CD4-positive, alpha-beta T cell treated with Interleukin-17A for 1 hour (primary cell): ENCODE measurements at places on chromosomes 11 and 22.
A peak's percentile ranks its signal among the peaks of the same experiment; 100 is the strongest.

- DNase-seq: no peak
Measured at GRCh38 chr22:49719046-49719445, 108.6 kb downstream of the BRD1 start.

- no peak for DNase-seq
Measured at GRCh38 chr11:38411149-38411548, 1813.1 kb upstream of the RAG2 start.

DNA sequence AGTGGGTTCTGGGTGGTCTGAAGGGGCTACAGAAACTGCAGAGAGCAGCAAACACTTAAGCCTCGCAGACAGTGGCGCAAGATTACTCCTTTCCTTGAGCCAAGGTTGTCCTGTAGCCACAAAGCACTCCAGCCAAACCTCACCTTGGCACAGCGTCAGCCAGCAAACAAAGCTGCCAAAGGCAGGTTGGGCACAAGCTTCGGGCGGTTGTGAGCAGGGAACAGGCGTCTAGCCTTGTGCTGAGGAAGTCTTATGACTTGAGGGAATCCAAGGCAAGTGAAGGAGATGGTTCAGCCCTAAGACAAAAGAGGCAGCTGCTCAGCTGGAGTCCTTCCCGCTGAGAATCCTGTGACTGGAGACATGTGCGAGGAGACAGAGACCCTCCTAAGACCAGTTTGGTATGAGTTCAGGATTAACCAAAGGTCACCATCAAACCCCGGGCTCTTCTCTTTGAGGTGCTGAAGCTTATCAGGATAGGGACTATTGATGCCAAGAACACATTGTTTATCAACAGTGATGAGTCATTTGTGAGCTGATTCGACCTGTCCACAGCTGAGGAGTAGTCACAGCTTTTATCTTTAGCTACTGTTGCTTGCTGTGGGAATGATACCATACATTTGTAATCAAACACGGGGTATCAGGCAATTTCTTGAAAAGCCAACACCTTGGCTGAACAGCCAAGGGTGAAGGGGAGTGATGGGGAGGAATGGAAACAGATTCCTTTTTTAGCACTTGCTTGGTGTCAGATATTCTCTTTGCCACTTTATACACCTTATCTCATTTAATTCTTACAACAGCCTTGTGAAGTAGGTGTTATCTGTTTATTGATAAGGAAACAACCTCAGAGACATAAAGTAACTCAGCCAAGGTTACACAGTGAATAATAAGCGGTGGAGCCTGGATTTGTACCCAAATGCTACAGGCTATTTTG, 4.6 kb downstream of the ADM start:
- DNase-seq: no peak

- no peak for DNase-seq
Measured at GRCh38 chr11:16792426-16792825, 54.0 kb downstream of the C11orf58 start.

GRCh38 chr11:113148652-113149051, 165.7 kb upstream of the TTC12 start:
- DNase-seq: no peak

- DNase-seq: no peak
Measured at GRCh38 chr22:44057401-44057987, 33.4 kb downstream of the PARVB start.

DNA sequence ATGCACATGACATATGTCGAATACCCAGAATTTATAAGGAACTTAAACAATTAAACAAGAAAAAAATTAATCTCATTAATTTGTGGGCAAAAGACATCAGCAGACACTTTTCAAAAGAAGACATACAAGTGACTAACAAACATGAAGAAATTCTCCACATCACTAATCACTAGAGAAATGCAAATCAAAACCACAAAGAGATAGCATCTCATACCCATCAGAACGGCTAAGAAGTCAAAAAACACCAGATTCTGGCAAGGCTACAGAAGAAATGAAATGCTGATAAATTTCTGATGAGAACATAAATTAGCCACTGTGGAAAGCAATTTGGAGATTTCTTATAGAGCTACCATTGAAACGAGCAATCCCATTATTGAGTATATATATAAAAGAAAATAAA, 210.6 kb upstream of the LUZP2 start:
- no peak for DNase-seq

DNA sequence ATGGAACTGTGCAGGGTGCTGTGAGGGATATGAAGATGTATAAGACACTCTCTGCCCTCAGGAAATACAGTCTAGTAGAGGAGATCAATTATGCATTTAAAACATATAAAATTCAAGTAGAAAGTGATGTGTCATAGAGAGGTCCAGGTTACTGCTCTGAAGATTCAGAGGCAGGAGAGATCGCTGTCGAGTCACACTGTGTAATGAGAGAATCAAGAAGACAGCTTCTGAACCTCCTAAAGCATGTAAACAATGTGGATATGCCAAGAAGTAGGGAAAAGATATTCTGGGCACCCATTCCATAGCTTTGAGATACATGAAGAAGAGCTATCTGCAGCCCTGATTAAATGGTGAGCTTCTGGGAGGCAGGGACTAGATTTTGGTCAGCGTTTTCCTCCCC, 16.7 kb downstream of the SSH3 start:
- DNase-seq: no peak

GRCh38 chr11:27395556-27396258, 32.7 kb upstream of the CCDC34 start:
- DNase-seq: no peak

GRCh38 chr11:71964641-71965040, 34.1 kb upstream of the IL18BP start:
- no peak for DNase-seq

DNA sequence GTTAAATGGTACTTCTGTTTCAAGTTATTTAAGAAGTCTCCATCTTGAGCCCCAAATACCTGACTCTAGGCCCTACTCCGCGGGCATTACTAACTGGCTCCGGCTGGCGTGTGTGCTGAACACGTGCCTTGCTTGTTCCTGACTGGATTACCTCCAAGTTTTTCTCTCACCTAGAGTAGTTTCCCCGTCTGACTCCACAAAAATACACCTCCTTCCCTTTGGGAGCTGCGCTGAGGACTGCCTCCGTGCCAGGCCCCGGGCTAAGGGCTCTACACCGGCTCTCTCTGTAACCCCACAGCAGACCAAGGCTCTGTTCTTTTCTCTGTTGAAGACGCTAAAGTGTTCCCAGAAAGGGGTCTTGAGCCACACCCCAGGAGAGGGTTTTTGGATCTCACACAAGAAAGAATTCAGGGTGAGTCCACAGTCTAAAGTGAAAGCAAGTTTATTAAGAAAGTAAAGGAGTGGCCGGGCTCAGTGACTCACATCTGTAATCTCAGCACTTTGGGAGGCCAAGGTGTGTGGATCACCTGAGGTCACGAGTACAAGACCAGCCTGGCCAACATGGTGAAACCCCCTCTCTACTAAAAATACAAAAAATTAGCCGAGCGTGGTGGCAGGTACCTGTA, 61.8 kb downstream of the ANO1 start:
- no peak for DNase-seq

GRCh38 chr11:61102667-61103571, 630 bp downstream of the CD5 start:
- peak; percentile 54 for DNase-seq

DNA sequence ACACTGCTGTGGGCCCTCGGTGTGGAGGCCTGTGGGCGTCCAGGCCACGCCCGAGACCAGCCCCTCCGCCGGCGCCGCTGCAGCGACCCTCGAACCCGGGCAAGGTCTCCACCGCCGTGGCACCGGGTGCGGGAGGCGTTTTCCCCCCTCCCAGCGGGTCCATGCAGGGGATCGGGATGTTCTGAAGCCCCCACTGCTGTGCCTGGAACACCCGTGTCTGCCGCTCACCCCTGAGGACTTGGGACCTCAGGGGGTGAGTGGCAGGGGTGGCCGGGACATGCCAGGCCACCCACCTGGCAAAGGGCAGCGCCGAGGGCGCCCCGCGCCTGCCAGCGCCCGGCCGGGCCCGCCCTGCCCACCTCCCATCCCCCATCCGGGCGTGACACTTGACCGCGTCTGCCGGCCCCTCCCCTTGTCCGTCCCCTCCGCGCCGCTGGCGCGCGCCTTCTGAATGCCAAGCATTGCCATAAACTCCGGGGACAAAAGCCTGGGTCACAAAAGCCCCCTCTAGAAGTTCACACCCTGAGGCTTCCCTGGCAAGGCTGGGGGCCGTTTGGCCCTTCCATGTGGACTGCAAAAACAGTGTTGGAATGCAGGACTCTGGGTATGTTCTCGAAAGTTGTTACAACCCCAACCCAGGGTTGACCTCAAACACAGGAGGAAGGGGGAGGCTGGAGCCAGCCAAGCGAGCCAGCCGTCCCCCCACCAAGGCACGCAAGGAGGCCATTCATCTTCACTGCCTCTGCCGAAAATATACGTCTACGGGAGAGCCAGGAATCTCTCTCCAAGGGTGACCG, 819 bp upstream of the KCNQ1OT1 start:
- DNase-seq: peak; percentile 26

GRCh38 chr11:72243173-72244059, 560 bp downstream of the PHOX2A start:
- DNase-seq: no peak

DNA sequence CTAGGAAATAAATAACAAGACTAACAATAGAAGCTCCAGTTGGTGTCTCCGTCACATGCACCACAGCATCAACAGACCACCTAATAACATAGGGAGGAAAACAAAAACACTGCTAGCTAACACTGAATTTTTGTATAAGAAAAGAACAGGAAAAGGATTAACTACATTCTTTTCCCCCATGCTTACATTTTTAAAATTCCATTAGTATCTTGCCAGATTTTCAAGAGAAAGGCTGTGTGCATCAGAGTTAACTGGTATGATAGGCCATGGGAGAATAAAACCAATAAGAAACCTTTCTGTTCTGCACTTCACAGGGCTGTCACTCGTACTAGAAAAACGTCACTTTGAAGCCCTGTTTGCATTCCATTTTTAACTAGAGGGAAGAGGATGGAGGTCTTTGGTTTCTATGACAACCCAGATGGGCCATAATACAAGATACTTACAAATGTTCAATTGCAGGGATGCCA, 79.0 kb downstream of the LARGE2 start:
- DNase-seq: no peak

- DNase-seq: no peak
Measured at GRCh38 chr11:16356761-16357393, 531 bp upstream of the SOX6 start.

DNA sequence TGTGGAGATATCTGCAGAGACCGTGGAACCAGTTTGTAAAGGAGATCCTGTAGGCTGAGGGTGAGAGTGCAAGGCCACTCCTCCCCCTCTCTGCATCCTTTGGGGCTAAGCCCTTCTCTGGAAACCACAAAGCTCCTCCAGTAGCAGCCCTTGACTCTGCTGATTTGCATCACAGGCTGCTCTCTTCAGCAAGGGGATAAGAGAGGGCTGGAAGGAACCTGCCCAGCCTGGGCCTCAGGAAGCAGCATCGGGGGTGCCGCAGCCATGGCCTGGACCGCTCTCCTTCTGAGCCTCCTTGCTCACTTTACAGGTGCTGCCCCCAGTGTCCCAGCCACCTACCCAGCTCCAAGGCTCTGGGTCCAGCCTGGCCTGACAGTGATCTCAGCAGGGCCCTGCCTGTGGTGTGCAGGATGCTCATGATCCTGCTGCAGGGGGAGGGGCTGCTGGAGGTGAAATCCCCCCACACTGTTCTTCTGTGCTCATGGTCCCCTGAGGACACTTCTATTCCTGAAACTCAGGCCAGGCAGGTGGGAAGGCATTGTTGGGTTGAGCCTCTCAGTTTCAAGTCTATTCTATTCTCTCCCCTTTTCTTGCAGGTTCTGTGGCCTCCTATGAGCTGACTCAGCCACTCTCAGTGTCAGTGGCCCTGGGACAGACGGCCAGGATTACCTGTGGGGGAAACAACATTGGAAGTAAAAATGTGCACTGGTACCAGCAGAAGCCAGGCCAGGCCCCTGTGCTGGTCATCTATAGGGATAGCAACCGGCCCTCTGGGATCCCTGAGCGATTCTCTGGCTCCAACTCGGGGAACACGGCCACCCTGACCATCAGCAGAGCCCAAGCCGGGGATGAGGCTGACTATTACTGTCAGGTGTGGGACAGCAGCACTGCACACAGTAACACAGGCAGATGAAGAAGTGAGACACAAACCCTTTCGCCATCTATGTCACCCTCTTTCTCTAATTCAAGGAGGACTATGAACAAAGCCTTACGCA, 68.5 kb upstream of the IGLL5 start:
- peak; percentile 56 for DNase-seq

- DNase-seq: no peak
Measured at GRCh38 chr11:130227373-130227772, 67.8 kb downstream of the ST14 start.

DNA sequence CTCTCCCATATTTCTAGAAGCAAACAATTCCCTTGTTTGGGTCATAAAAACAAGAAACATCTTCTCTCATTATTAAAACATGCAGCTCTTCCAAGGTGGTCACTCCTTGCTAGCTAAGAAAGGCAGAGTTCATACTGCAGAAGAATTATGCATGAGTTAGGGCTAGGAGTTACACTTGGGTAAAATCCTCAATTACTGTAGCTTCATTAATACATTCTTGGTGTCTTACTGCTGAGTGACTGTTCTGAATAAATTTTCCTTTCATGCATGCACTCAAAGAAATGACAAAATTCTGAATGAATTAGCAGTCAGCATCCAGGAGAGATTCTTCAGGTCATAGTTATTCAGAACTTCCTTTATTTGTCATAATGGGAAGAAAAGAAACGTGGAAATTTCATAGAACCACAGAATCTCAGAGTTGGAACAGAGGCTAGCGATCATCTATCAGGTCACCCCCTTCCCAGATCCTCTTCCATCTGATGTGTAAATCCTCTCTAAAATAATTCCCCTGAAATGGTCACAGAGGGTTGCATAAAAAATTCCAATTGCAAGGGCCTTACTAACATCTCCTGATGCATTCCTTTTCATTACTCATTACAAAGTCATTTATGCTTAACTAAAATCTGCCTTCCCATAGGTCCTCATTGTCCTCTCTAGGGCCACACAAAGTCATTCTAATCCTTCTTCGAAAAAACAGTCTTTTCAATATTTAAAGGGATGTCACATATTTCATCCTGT, 771.5 kb downstream of the DLG2 start:
- no peak for DNase-seq

DNA sequence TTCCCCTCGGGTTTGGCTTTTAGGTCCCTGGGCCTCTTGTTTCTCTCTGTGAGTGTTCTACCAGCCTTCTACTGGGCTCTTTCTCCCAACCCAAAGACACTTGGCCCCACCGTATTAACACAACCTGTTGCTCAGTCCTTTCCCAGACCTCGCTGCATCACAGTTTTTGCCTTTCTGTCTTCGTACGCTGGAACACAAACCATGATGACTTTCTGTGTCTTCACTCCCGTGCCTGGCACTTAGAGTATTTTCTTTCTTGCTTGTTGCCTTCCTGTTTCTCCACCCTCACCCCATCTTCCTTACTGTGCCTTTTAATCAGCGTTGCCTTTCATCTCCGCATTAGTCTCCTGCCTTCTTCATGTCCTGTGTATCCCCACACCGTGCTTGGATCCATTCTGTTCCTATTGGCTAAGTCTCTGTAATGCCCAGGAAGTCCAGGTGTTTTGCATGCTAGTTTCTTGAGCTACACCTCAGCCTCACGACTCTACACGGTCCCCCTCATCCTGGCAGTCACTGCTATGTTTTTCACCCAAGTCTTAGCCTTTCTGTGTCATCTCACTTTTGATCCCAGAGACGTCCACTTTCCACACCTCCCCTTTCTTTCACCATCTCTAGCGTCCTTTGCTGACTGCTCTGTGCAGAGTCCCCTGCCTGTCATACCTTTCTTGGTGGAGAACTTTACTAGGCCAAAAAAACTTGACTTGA, 1.6 kb downstream of the MARK2 start:
- DNase-seq: no peak
